ENCODE measurements at places on chromosomes 5 and 9.

DNA sequence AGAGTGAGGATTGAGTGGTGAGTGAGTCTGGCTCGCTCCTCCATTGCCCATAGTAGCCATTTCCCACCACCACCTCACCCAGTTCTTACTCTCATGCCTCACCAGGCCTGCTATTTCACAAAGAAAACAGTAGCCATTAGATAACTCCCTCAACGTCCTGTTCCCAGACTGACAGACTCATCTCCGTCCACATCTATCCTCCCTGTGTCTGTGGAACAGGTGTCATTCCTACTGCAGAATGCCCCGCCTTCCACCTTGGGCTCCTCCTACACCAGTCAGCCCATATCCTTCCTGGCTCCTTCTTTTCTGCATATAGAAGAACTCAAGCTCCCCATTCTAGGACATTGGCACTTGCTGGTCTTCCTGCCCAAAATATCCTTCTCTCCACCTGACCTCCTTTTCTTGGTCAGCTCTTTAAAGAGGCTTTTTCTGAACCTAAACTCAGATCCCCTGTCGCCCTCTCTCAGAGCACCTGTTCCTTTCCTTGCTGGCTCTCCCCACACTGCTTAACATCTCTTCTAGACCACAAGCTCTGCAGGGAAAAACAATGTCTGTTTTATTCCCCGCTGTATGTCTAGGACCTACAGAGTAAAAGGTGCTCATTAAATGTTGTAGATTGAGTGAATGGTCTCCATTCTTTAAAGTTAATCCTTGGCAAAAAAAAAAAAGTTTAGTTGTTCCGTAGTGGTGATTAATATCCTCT, 3.2 kb downstream of the TNFAIP8 start:
- no peak for DNase-seq

DNA sequence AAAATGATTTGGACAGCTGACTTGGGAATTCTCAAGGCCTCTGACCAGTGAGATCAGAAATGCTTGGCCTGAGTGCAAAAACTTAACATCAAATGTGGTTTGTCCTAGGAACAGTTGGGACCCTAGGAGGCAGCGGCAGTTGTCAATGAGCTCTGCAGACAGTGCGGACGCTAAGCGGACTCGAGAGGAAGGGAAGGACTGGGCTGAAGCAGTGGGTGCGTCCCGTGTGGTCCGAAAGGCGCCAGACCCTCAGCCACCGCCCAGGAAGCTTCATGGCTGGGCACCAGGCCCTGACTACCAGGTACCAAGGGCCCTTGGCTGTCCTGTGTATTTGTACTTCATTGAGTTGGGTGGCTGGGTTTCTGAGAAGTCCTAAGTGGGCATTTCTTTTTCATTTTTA, 43.7 kb upstream of the POMT1 start:
- DNase-seq: no peak

GRCh38 chr5:154234551-154234950, 44.0 kb downstream of the GALNT10 start:
- no peak for DNase-seq

DNA sequence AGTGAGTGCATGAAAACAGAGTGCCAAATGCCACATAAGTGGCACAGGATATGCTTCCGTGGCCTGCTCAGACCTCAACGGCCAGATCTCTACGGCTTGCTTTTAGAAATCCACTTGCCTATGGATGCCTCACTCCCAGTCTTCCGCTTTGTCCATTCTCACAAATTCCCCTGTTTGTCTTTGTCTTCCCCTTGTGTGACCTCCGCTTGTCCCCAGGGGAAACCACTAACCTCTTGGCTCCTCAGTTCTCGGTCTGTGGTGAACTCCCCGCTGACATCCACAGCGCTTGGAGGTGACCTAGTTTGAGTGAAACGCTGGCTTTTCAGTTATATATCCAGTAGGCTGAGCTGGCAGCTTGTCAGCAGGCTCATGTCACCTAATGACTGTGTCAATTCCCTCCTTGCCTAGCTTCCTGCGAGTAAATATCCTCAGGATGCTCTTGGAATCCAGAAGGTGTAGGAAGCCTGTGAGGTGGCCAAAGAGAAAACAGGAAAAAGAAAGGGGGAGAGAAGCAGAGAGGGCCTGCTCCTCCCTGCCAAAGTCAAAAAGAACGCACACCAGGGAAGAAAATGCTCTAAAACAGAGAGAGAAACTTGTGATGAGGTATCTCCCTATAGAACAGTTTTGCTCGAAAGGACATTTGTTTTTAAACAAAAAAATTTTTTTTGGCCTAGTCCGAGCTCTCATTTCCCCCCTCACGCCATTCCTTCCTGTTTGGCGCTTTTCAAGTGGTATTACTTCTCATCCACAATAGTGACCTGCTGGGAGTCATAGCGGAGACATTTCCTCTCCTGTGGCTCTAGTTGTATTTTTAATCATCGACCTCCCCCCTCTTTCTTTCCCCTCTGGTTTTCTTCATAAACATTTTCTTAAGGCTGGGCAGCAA, 101.6 kb upstream of the SPRY4 start:
- DNase-seq: no peak

DNA sequence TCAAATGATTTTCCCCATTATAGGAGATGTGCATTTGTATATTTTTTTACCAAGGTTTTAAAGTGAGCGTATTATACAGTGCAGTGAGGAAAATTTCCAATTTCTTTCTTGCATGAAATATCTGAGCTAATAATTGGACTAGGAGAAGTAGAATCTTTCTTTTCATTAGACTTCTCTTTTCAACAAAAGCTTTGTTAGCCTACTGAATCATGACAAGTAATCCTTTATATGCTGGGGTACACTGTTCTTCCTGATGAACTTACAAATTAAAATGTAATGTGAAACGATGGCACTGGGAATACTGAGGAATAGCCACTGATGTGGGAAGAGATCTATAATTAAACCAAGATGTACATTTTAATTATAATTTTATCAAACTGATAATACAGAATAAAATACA, 829.6 kb downstream of the PTPRD start:
- no peak for DNase-seq

GRCh38 chr5:59099270-59099994, 516.6 kb downstream of the RAB3C start:
- no peak for DNase-seq

GRCh38 chr5:78127875-78128274, 166.6 kb downstream of the AP3B1 start:
- no peak for DNase-seq

DNA sequence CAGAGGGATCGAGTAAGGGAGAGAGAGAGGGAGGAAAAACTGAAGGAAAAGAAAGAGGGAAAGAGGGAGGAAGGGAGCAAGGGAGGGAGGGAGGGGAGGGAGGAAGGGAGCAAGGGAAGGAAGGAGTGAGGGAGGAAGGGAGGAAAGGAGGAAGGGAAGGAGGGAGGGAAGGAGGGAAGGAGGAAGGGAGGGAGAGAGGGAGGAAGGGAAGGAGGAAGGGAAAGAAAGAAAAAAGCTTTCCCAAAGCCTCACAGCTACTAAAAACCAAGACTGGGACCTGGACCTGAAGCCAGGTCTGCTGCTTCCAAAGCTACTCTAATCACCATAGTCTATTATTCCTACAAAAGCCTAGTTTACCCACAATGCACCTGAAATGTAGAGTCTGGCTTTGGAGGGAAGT, 259.8 kb upstream of the WWC1 start:
- DNase-seq: no peak

DNA sequence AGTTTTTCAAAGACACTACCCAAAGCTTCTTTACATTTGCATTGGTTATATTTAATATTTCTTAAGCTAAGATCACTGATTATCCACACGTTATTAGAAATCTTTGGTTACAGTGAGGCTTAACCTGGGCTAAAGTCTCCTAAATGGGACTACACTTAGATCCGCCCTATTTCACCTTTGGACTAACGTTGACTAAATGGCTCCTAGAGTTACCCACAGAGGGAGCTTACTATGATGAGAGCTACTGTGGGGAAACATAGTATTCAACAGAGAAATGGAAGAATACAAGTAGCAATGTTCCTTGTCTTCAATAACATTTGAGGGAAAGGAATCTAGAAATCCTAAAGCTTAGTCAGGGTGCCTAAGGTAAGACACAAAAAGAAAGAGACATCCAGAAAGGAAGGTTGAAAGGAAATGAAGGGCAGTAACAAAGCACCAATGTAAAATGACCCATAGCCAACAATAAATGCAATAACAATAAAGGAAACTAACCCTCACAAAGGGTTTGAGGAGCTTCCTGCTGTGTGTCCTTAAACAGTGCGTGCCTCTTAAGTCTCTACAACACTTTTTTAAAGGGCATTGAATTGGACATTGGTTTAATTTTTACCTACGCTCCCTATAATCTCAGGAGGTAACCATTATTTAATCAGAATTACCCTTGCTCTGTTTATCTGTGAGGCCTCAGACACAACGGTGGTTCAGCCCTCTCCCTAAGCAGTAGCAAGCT, 217.1 kb downstream of the PJA2 start:
- DNase-seq: no peak

DNA sequence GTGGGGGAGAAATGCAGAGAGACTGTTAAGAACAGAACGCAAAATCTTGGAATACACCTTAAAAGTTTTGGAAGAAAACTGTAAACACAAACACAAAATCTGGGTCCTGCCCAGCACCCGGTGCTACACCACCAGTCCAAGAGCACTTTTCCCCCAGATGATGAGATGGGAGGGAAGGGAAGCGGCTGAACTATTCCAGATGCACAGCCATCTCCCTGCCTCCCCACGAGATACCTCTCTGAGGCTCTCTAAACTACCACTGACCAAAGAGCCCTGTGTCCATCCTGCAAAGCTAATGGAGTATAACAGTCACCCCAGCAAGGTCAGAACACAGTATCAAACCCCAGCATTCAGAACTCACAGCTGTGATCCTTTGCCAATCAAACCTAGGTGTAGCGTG, 8.0 kb downstream of the SPARC start:
- no peak for DNase-seq

- DNase-seq: no peak
These were observed 180.2 kb downstream of the DENND1A start for GRCh38 chr9:123749580-123750202.

DNA sequence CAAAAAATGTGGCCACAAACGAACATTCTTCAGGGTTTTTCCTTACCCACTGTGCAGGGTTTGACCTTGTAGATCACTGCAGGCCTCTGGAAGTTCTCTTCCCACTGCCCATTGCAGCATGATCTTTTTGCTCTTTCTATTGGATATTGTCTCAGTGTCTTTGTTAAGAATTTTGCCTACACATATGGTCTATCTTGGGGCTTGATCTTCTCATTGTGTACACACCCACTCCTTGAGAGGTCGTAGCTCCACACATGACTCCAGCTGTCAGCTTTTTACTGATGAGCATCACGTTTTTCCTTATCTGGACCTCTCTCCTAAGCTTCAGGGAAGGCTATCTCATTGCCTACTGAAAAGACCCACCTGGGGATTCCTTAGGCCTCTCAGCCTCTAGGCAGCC, 3.0 kb upstream of the GLRX start:
- DNase-seq: no peak

- no peak for DNase-seq
These were observed 28.3 kb downstream of the WWC1 start for GRCh38 chr5:168319774-168320173.

GRCh38 chr9:18260521-18260920, 213.4 kb upstream of the ADAMTSL1 start:
- DNase-seq: no peak

GRCh38 chr9:16809912-16810610, 60.4 kb downstream of the BNC2 start:
- DNase-seq: no peak

- DNase-seq: no peak
These were observed 3.0 kb upstream of the CTSV start for GRCh38 chr9:97041898-97042297.

DNA sequence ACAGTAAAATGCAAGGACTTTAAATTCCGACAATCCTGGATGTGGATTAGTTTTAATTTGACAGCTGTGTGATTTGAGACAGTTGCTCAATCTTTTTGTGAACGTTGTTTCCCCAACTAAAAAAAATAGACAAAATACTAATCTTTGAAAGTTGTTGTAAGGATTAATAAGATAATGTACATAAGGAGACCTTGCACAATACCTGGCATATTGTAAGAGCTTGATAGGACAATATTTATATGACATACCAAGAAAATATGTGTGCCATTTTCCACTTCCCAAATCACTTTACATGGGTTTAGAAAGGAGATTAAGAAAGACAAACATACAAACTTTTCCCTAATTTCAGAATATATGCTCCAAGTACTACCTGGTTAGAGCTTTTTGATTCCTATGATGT, 25.3 kb downstream of the ARRDC3 start:
- DNase-seq: no peak

GRCh38 chr9:122579874-122580273, 3.3 kb downstream of the OR1L8 start:
- no peak for DNase-seq

- no peak for DNase-seq
These were observed 963.6 kb downstream of the CDH12 start for GRCh38 chr5:21889581-21889980.

- no peak for DNase-seq
These were observed 6.6 kb downstream of the POC5 start for GRCh38 chr5:75710637-75711036.

DNA sequence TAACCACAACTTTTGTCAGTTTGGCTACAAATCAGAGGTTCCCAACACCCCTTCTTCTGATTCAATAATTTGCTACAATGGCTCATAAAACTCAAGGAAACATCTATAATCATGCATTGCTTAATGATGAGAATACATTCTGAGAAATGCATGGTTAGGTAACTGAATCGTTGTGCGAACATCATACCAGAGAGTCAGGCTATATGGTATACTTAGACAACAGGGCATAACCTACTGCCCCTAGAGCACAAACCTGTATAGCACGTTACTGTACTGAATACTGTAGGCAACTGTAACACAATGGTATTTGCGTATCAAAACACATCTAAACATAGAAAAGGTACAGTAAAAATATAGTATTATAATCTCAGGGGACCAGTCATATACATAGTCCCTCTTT, 31.0 kb upstream of the RNF38 start:
- no peak for DNase-seq

DNA sequence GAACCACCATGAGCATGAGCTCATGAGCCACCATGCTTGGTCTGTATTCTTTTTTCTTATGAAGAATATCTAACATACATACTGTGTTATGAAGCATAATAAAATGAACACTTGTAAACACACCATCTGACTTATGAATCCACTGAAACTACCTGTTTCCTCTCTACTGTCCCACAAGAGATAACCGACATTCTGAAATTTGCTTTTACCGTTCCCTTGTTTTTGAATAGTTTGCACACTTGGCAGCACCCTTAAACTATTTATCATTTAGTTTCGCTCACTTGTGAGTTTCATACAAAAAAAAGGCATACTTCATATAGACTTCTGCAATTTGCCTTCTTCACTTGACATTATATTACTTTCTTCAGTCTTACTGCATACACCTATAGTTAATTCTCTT, 8.9 kb downstream of the LARS1 start:
- no peak for DNase-seq
